Sigmoid colon (tissue), 7 donors: ENCODE measurements at places on chromosomes 2 and 18. TPM values are rescaled to one million over a fixed set of nuclear protein-coding genes. Genes with fewer than 3 reads are reported as not detected.

DNA sequence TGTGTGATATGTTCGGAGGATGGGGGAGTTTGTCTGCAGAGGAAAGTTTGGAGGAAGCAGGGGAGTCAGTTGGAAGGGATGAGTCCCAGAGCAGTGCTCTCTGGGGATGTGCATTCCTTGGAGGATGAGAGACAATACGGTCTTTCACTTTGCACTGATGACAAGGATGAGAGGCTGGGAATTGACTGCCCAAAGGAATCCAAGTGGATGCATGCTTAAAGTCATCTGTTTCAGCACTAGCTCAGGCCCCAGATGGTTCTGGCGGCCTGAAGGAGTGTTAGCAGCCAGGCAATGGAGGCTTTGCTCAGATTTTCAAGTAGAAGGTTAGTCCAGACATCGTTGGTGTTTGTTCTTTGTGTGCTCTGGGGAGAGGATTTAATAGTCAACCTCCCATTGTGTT lies 100.2 kb downstream of the CRIM1 start:
- H3K27me3 ChIP-seq, result no peaks in the 10 kb centered on the region
- DNase-seq, result no peak
- peak overlapping the region; percentile 78 for H3K27ac ChIP-seq
- no peaks in the 10 kb centered on the region for H3K36me3 ChIP-seq
- no peak overlapping the region for H3K4me3 ChIP-seq
- peaks cover 78% of the 10 kb centered on the region for H3K4me1 ChIP-seq

- H3K4me3 ChIP-seq, result no peak overlapping the region
- no peak overlapping the region for H3K27ac ChIP-seq
- no peak for DNase-seq
- H3K36me3 ChIP-seq, result no peaks in the 10 kb centered on the region
- no peaks in the 10 kb centered on the region for H3K27me3 ChIP-seq
Measured at GRCh38 chr2:55160422-55160821, 71.7 kb downstream of the CLHC1 start.

GRCh38 chr2:31823558-31823957 lies 187.2 kb downstream of the MEMO1 start:
- no peak overlapping the region for H3K4me3 ChIP-seq
- no peak for DNase-seq
- no peaks in the 10 kb centered on the region for H3K36me3 ChIP-seq
- H3K27me3 ChIP-seq, result no peaks in the 10 kb centered on the region

DNA sequence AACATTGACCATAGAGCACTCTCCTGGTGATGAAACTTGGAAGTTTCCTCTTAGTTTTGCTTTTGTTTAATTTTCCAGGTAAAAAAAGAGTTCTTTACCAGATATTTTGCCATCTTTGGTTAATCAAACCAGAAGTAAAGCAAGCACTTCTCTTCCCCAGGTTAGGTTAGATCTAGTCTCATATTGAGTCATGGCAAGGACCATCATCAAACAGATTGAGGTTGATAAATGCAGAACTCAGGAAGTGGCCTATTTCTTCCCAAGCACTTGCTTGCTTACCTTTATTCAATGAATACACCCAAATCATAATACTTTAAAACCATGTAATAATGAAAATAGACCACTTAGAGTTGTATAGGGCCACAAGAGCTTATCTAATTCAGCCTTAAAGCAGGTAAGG lies 23.4 kb downstream of the DNAH6 start:
- H3K4me1 ChIP-seq, result no peaks in the 10 kb centered on the region
- no peak overlapping the region for H3K4me3 ChIP-seq
- H3K36me3 ChIP-seq, result no peaks in the 10 kb centered on the region

- peak; percentile 75 for DNase-seq
- H3K4me3 ChIP-seq, result peak overlapping the region; percentile 90
- H3K4me1 ChIP-seq, result peaks cover 30% of the 10 kb centered on the region
- H3K27me3 ChIP-seq, result no peaks in the 10 kb centered on the region
Measured at GRCh38 chr2:73070643-73071359, 711 bp downstream of the SFXN5 start.

DNA sequence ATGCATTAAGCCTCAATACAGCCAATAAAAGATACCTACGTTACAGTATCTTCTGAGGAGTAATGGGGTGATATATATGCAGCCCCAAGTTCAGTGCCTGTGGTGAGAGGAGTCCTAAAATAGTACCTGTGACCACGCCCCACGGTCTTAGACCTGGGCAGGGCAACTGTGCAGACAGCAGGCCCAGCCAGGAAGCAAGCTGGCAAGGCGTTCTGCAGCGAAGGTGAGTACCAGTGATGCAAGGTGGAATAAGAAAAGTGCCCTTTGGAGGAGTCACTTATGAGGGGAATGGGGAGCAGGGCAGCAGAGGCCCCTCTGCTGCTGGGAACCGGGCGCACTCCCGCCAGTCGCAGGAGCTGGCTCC lies 12.7 kb upstream of the MAP3K2 start:
- H3K4me3 ChIP-seq, result peak overlapping the region; percentile 31
- H3K27me3 ChIP-seq, result no peaks in the 10 kb centered on the region
- H3K36me3 ChIP-seq, result no peaks in the 10 kb centered on the region
- H3K4me1 ChIP-seq, result peaks cover 28% of the 10 kb centered on the region

- no peak overlapping the region for H3K4me3 ChIP-seq
- no peak overlapping the region for H3K27ac ChIP-seq
- H3K27me3 ChIP-seq, result no peaks in the 10 kb centered on the region
- H3K36me3 ChIP-seq, result no peaks in the 10 kb centered on the region
- H3K4me1 ChIP-seq, result no peaks in the 10 kb centered on the region
Measured at GRCh38 chr2:179478771-179479170, 214.1 kb upstream of the SESTD1 start.

DNA sequence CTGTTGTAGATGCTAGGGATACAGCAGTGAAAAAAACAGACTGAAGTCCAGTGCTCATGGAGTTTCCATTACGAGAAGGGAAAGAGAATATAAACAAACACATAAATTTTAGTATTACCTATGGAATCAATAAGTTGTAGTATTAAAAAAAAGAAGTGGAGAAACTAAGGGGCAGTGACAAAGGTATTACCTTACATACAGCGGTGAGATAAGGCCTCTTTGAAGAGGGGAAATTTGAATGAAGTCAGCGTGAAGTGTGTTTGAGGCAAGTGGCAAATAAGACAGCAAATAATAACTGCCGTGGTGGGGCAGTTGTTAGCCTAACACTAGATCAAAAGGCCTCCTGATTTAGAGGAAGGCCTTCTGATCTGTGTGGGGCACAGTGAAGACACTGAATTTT lies 57.9 kb downstream of the TLK1 start:
- H3K4me1 ChIP-seq, result no peaks in the 10 kb centered on the region
- H3K27ac ChIP-seq, result no peak overlapping the region
- H3K27me3 ChIP-seq, result no peaks in the 10 kb centered on the region
- no peaks in the 10 kb centered on the region for H3K36me3 ChIP-seq

- no peak overlapping the region for H3K4me3 ChIP-seq
- H3K4me1 ChIP-seq, result no peaks in the 10 kb centered on the region
- DNase-seq, result peak; percentile 71
- H3K36me3 ChIP-seq, result no peaks in the 10 kb centered on the region
- H3K27ac ChIP-seq, result no peak overlapping the region
Measured at GRCh38 chr2:33441235-33441810, 35.1 kb upstream of the RASGRP3 start.

DNA sequence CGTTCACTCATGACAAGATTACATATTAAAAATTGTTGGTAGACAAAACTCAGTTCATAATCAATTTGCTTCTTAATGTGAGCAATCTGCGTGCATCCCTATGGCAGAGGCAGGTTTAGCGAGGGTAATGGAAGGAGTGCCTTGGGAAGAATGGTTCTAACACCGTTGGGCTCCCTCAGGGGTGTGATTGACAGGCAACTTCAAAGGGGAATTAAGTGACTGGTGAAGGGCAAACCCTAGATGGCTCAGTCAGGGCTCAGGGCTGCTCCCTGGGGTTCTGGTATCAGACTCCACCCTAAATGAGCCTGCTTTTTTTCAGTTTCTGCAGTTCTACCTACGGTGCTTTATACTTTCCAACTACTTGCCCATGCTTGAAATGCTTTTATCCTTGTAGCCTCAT lies 419.5 kb upstream of the CELF4 start:
- no peak for DNase-seq
- no peaks in the 10 kb centered on the region for H3K27me3 ChIP-seq
- no peaks in the 10 kb centered on the region for H3K36me3 ChIP-seq

GRCh38 chr2:217650716-217651360 lies 352.0 kb downstream of the TNS1 start:
- DNase-seq, result no peak
- no peak overlapping the region for H3K4me3 ChIP-seq
- no peaks in the 10 kb centered on the region for H3K36me3 ChIP-seq
- H3K27me3 ChIP-seq, result no peaks in the 10 kb centered on the region
- no peak overlapping the region for H3K27ac ChIP-seq

- H3K27ac ChIP-seq, result no peak overlapping the region
- no peak for DNase-seq
- no peaks in the 10 kb centered on the region for H3K36me3 ChIP-seq
- no peaks in the 10 kb centered on the region for H3K4me1 ChIP-seq
- H3K27me3 ChIP-seq, result no peaks in the 10 kb centered on the region
Measured at GRCh38 chr18:10462597-10462996, 8.2 kb downstream of the APCDD1 start.

DNA sequence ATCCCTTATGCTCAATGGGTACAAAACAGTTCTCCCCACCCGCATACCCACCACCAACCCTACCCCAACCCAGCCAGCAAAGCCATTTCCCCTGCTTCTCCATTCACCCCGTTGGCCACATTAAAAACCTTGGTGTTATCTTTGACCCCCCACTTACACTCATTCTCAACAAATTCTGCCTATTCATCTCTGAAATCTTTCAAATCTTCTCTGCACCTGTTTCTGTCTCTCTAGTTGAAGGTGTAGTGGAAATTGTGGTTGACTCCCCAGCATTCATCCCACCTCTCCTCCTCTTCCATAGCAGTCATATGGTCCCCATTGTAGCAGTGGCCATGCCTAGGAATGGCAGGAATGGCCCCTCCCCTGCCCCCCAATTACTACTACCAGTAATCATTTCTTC lies 20.5 kb upstream of the TET3 start:
- H3K27ac ChIP-seq, result no peak overlapping the region
- H3K4me1 ChIP-seq, result no peaks in the 10 kb centered on the region
- no peak overlapping the region for H3K4me3 ChIP-seq
- no peak for DNase-seq
- no peaks in the 10 kb centered on the region for H3K27me3 ChIP-seq
- H3K36me3 ChIP-seq, result no peaks in the 10 kb centered on the region

DNA sequence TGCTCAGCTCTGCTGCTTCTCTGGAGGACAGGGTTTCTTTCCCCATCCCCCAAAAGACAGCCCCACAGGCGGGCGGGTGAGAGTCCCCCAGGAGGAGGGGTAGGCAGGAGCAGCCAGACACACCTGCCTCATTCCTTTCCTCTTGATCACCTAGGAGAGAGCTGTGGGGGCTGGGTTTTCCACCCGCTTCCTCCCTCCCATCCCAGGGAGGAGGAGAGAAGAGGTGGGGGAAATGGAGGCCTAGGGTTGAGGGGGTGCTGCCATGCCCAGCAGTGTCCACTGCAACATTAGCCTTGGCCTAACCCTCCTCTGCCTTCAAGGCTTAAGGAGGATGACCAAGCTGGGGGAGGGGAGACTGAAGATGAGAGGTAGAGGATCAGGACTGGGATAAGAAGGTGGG lies 14.7 kb downstream of the WNT10A start:
- H3K4me1 ChIP-seq, result peaks cover 35% of the 10 kb centered on the region
- H3K27ac ChIP-seq, result no peak overlapping the region
- no peak overlapping the region for H3K4me3 ChIP-seq
- H3K36me3 ChIP-seq, result no peaks in the 10 kb centered on the region

DNA sequence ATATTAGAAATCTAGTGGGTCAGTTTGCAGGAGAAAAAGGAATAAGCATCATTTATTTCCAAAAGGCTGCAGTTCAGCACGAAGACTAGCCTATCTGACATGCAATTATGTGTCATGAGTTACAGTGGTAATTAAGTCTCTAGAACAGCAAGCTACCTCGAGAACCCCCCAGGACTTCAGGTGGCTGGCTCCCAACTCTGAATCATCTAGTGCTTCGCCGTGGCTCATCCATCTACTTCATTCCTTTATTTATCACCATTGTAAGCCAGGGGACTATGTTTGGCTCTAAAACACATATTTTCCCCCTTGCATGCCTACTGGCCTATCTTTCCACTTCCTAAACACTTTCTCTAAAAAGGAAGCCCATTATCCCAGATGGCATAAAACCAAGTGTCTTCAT lies 121.6 kb downstream of the TXNL1 start:
- H3K36me3 ChIP-seq, result no peaks in the 10 kb centered on the region
- H3K27ac ChIP-seq, result no peak overlapping the region
- no peaks in the 10 kb centered on the region for H3K4me1 ChIP-seq
- H3K27me3 ChIP-seq, result no peaks in the 10 kb centered on the region
- DNase-seq, result no peak

- H3K36me3 ChIP-seq, result no peaks in the 10 kb centered on the region
- H3K4me3 ChIP-seq, result no peak overlapping the region
- DNase-seq, result no peak
- H3K4me1 ChIP-seq, result peaks cover 13% of the 10 kb centered on the region
- no peaks in the 10 kb centered on the region for H3K27me3 ChIP-seq
Measured at GRCh38 chr2:11862049-11862448, 115.6 kb downstream of the LPIN1 start.

DNA sequence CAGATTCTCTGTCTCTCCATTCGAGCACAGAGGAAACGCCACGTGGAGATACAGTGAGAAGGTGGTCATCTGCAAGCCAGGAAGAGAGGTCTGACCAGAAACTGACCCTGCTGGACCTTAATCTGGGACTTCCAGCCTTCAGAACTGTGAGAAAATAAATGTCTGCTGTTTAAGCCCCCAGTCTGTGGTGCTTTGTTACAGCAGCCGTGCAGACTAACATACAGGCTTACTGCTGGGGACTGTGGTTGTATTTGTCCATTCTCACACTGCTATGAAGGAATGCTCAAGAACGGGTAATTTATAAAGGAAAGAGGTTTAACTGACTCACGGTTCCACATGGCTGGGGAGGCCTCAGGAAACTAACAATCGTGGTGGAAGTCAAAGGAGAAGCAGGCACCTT lies 432.7 kb downstream of the IRS1 start:
- H3K4me1 ChIP-seq, result no peaks in the 10 kb centered on the region
- DNase-seq, result no peak
- no peak overlapping the region for H3K4me3 ChIP-seq
- H3K27me3 ChIP-seq, result no peaks in the 10 kb centered on the region
- no peak overlapping the region for H3K27ac ChIP-seq

DNA sequence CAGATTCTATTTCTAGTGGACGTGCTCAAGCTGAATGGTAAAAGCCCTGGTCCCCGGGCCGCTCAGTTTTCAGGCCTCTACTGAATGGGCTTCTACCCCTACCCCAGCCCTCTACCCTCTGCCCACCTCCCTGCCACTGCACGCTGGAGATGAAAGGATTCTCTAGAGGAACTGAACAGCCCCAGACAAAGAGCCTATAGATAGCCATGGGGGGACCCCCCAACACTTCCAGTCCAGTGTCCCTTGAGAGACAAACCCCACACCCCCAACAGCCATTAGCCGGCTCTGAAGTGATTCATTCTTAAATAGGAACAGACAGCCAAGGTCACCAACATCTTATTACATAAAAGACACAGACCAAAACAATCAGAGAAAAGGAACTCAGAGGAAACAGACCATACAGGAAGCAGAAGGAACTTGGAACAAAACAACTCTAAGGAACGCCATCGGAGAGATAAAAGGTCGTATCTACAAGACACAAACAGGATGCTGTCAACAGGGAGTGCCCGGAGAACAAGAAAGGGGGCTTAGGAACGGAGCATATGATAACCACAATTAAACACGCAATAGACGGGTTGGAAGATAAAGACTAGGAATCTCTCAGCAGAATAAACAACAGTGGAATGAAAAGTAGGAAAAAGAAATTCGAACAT lies 23.5 kb downstream of the TMEM37 start:
- H3K27me3 ChIP-seq, result no peaks in the 10 kb centered on the region
- DNase-seq, result no peak
- no peak overlapping the region for H3K4me3 ChIP-seq
- H3K4me1 ChIP-seq, result no peaks in the 10 kb centered on the region

The CHRND gene
- not detected for total RNA-seq

The ZNF512 gene
- total RNA-seq, result 35.3 TPM

The SGPP2 gene
- 1.1 TPM for total RNA-seq

The SRD5A2 gene
- not detected for total RNA-seq

The ADRA2B gene
- 1.1 TPM for total RNA-seq

The INPP1 gene
- total RNA-seq, result 12.5 TPM
